Activated CD8-positive, alpha-beta T cell treated with anti-CD3 and anti-CD28 coated beads, Interleukin-2, amount 10 ng/mL, durations not matched to agents 7 days and 5 days (primary cell): ENCODE measurements at places on chromosomes 5 and 9.

GRCh38 chr5:52786949-52787599 is 642 bp upstream of the ITGA1 start:
- peaks cover 51% of the 10 kb centered on the region for H3K4me1 ChIP-seq
- H3K36me3 ChIP-seq: peaks cover 15% of the 10 kb centered on the region
- H3K4me3 ChIP-seq: peak overlapping the region; percentile 92
- H3K27me3 ChIP-seq: no peaks in the 10 kb centered on the region

GRCh38 chr9:82882748-82883147 is 180.2 kb downstream of the RASEF start:
- no peaks in the 10 kb centered on the region for H3K4me1 ChIP-seq
- H3K27ac ChIP-seq: no peak overlapping the region
- no peaks in the 10 kb centered on the region for H3K27me3 ChIP-seq
- no peak for DNase-seq
- no peak overlapping the region for H3K4me3 ChIP-seq

DNA sequence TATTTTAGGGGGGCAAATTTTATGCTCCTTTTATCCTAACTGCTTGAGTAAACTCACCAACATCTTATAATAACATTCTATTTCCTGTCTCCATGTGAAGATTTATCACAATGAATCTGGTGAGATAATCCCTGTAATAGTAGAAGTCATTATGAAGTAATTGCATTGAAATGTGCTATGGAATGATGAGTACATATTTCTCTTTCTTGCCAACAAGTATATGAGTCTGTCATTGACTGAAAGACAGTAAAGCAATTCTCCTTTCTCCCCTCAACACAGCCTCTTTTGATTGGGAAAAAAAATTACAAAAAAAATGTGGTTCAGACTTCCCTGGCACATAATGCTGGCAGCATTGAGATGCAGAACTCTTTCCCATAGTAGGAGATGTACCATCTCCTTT is 459.2 kb upstream of the RGMB start:
- H3K27ac ChIP-seq: no peak overlapping the region
- DNase-seq: no peak
- H3K4me1 ChIP-seq: peaks cover 5% of the 10 kb centered on the region
- H3K4me3 ChIP-seq: no peak overlapping the region
- H3K27me3 ChIP-seq: no peaks in the 10 kb centered on the region

GRCh38 chr5:169222934-169223594 is 77.9 kb downstream of the SLIT3 start:
- H3K27me3 ChIP-seq: no peaks in the 10 kb centered on the region
- H3K36me3 ChIP-seq: no peaks in the 10 kb centered on the region
- H3K27ac ChIP-seq: no peak overlapping the region
- no peak overlapping the region for H3K4me3 ChIP-seq
- DNase-seq: no peak

DNA sequence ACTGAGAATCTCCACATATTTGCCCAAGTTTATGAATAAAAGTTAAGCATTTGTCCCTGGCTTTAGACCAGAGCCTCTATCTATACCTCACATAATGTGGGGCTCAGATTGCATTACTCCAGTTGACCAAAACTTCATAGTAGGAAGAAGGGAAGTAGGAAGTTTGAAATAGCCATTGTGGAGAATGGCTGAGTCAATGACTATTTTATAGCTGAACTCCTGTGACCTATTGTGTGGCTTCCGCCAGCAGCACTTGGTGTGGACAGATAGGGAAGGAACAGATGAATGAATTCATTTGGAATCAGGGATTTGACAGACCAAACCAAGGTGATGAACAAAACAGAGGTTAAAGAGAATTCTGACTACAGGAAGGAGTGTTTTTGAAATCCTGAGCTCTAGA is 92.9 kb upstream of the LPAR1 start:
- no peaks in the 10 kb centered on the region for H3K36me3 ChIP-seq
- H3K4me3 ChIP-seq: no peak overlapping the region
- H3K27me3 ChIP-seq: no peaks in the 10 kb centered on the region
- no peaks in the 10 kb centered on the region for H3K4me1 ChIP-seq
- DNase-seq: no peak
- no peak overlapping the region for H3K27ac ChIP-seq

- no peaks in the 10 kb centered on the region for H3K36me3 ChIP-seq
- DNase-seq: no peak
- no peak overlapping the region for H3K4me3 ChIP-seq
- H3K27ac ChIP-seq: no peak overlapping the region
Measured at GRCh38 chr9:127233550-127233949, 31.0 kb upstream of the GARNL3 start.
